ELR (cell line): ENCODE measurements at places on chromosomes 5 and 9.
A peak's percentile ranks its signal among the peaks of the same experiment; 100 is the strongest.

DNA sequence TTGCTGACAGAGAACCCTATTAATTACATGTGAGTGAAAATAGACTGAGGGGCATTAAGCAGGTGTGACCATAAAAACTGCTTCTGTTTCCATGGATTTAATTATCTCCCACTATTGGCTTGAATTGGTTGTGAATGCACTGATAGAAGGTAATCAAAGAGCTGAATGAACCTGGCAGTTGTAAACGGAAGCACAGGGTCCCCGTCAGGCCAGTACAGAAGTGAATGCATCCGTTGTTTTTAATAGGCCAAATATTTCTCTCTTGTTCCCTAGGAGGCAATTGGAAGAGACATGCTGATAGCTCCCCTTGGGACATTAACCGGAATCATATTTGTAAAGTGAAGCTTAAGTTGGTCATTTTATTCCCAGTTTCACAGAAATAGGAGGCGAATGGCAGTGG lies 147.0 kb downstream of the CAVIN4 start:
- no peak for DNase-seq

DNA sequence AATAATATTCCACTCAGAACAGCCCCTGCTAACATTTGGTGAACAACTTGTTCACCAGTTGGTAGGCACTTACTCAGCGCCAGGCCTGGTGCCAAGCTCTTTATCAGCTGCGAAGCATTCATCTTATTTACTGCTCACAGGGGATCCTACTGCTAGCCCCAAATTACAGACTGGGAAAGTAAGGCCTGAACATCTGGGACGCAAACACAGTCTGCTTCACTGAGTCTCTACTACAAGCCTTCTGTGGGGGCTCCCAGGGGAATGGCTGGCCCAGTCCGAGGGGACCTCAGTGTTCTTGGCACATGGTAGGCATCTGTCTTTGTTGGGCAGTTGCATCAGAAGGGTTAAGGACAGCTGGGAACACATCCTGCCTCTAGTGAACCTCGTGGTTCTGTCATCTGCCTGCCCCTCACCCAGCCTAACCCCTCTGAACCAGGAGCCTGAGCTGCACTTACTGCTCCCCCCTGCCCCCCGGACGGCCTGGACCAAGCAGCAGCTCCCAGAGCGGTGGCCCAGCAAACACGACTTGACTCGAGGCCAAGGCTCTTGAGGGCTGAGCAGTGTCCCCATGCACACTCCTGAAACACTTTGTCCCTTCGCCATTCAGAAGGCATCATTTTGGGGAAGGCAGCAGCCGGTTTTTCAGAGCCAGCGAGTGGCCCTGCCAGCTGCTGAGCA lies at the start of gene PHYHD1:
TSS of gene PHYHD1 (plus strand) at position 602 of the 678 bp plus-strand sequence. CDS start 1,342 bp downstream, outside the sequence.
- peak; percentile 75 for DNase-seq

- DNase-seq = no peak
Measured at GRCh38 chr5:11037941-11038340, 276.9 kb upstream of the DAP start.

DNA sequence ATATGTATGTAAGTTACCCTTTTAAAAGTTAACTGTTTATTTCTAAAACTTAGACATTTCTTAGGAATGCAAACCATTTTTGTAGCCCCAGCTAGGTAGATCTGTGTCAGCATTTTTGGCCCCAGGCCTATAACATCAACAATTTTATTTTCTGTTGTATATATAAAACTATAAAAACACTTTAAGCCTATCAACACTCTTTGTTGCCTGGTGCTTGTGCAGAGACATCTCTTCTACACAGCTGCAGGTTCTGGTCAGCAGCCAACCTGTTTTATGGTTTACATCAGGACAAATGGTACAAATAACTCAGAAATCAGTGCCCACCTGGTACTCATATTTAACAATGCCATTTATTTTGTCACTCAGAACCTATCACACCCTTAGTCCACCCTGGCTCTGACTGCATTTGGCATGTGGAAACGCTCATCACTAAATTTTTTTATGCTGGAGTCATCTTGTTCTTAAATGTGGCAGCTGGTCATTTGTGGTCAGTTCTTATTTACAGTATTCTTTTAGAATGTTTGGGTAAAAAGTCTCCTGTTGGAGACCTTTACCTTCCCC lies 173.4 kb downstream of the DNAH5 start:
- peak; percentile 53 for DNase-seq

GRCh38 chr5:23389291-23390101 lies 117.9 kb upstream of the PRDM9 start:
- DNase-seq = no peak

- DNase-seq = no peak
Measured at GRCh38 chr9:113155911-113156588, 5.2 kb downstream of the SLC31A2 start.

GRCh38 chr5:142939006-142939405 lies 168.8 kb downstream of the ARHGAP26 start:
- no peak for DNase-seq

GRCh38 chr5:3535414-3536211 lies 60.0 kb upstream of the IRX1 start:
- DNase-seq = no peak

DNA sequence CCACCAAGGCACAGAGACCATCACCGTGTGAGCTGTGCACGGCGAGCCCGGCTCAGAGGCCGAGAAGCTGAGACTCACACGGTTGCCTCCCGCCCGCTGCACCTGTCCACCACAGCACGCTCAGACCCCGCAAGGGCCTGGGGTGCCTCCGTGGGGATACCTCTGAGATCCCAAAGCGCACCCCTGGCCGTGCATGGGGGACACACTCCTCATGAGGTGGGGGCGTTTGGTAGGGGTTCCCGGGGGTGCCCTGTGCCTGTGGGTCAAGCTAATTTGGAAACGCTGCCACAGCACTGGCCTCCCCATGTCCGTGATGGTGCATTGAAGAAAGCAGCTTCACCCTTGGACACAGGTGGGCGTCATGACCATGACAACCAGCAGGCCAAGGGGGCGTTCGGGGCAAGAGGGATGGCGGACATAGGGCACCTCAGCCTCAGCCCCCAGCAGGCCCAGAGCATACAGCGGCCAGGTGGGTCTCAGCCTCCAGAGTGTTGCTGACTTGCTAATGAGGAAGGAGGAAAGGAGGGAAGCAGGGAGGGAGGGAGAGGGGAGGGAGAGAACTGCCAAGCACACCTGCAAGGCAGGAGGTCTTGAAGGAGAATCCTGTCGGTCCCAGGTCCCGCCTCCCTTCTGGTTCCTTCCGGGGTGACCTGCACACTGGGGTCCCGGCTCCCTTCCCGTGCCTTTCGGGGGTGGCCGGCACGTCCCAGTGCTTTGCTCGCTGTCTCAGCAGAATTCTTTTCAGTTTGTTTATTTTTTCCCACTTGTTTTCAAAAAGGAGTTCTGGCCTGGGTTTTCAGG lies 34.7 kb downstream of the GLT6D1 start:
- DNase-seq = no peak

DNA sequence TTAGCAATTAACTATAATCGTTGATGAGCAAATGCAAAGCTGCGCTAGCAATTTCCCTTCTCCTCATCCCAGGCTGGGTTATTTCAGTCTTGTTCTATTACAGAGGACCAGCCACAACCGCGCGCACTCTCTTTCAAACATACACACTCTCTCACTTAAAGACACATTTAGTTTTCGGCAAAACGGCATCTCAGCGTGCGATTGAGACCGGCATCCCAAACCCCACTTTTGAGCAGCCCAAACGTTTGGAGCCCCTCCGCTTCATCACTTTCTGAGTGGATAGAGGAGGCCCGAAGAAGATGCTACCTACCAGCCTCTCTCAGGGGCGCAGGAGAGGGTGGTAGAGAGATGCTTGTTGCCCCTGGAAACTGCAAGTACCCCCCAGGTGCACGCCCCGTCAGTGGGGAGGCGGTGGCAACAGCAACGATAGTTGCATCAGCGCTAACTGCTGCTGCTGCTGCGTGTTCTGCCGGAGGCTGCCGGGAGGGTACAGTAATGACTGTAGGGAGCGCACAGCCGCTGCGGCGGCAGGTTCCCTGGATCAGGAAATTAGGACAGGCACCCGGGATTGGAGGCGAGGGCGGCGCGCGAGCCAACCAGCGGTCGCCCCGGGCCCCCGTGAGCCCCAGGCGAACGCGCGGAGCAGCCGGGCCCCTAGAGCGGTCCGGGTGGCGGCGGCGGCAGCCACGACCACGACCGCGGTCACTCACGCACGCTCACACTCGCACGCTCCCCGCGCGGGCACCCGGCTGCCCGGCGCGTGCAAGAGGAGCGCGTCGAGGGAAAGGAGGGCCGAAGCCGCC lies 467 bp upstream of the VLDLR start:
- DNase-seq = peak; percentile 89

DNA sequence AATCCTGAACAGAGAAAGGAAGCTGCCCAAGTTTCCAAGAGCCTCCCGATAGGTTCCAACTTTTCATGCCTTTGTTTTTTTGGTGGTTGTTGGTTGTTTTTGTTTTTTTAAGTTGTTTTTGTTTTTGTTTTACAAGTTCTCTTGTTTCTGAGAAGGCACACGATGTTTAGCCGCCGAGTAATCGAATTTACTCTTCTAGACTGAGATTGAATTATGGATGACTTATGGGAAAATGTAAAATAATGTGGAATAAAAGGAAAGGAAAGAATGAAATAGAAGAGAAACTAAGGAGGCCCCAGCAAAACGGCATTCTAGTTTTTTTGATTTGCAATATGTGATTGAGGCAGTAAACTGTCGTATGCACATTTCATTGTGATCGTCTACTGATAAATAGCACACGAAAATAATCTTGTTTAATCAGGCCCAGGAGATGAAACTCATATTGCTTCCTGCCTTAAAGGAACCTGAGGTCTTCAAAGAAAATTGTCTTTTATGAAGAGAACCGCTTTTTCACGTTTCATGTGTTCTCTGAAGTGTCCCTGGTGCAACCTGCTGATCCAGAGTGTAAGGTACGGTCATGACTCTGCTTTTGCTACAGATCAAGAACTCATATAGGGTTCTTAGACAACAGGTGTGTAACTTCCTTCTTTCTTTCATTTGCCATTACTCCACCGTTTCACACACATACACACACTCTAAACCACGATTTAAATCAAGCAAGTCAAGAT lies 1.3 kb upstream of the GNAQ start:
- DNase-seq = no peak

DNA sequence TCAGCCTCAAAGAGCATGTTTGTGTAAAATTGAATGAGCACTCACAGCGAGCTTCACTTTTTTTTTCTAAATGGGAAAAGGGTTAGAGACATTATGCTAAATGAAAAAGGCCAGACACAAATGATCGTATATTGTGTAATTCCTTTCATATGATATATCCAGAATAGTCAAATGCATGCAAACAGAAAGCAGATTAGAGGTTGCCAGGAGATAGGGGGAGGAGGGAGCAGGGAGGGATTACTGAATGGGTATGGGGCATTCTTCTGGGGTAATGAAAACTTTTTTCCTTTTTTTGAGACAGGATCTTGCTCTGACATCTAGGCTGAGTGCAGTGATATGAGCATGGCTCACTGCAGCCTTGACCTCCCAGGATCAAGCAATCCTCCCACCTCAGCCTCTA lies 47.1 kb downstream of the DMAC1 start:
- DNase-seq = no peak

- no peak for DNase-seq
Measured at GRCh38 chr5:119291877-119292276, 63.9 kb upstream of the TNFAIP8 start.

DNA sequence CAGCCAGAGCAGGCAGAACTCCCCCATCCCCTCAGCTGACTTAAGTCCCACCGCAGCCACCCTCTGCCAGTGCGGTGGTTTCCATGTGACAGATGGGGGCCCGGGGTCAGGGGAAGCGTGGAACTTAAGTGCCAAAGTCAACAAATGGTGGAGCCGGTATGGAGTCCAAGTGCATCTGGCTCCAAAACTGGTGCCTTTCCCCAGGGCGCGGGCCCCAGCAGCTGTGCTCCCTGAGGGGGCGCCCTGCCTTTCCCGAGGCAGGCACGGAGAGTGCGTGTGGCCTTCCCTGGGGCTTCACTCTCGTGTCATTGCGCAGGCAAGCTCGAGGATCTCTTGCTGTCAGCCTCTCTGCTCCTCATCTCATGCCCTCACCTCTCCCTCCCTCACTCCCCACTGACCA lies 33.8 kb downstream of the SLC46A2 start:
- no peak for DNase-seq

- peak; percentile 18 for DNase-seq
Measured at GRCh38 chr5:64505769-64506566, at the start of gene RGS7BP. RGS7BP (plus strand) TSS chr5:64506015; CDS start chr5:64506625, 610 bp downstream.

DNA sequence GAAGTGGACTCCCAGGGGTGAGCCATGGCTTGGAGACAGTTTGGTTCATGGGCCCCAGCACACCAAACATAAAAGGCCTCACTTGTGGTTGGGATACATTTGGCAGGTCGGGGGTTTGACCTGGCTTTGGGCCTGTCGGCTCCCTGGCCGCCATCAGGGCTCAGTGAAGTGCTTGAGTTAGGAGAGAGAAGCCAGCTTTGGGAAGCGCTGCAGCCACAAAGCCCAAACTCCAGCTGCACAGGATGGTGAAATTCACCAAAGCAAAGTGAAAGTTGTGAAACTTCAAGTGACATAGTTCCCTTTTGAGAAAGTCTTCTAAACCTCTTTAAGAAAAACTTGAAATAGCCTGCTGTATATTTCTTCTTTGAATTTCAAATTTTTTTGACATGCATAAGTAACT lies 27.5 kb downstream of the SLC46A2 start:
- no peak for DNase-seq

GRCh38 chr5:112570708-112571444 lies 151.8 kb upstream of the EPB41L4A start:
- no peak for DNase-seq

- DNase-seq = peak; percentile 65
Measured at GRCh38 chr5:92019376-92019990, 636.4 kb upstream of the ARRDC3 start.

GRCh38 chr5:104347119-104347708 lies 784.6 kb upstream of the NUDT12 start:
- peak; percentile 52 for DNase-seq

DNA sequence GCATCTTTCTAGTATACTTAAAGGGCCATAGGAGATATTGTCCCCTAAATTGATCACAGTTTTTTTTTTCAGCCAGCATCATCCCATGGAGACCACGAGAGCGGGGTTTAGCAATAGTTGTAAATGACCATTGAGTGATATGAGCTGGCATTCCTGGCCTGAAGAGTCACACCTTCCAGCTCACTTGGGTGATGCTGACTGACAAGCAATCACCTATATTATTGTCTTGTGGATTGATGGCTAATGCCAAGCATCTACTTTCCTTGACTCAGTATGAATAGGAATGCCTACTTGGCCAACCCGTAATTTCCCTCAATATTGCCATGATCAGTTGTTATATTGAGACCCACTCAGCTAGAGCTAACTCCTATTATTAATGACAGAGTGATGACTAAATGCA lies 70.5 kb downstream of the ADAMTSL1 start:
- peak; percentile 80 for DNase-seq

- no peak for DNase-seq
Measured at GRCh38 chr9:77949751-77950436, 81.7 kb downstream of the GNAQ start.

- DNase-seq = no peak
Measured at GRCh38 chr5:10577371-10578292, 13.8 kb downstream of the ANKRD33B start.

GRCh38 chr5:136033848-136034247 lies 5.1 kb downstream of the TGFBI start:
- DNase-seq = no peak

GRCh38 chr5:66909364-66909763 lies 287.2 kb downstream of the CD180 start:
- no peak for DNase-seq

GRCh38 chr5:124736805-124737188 lies 9.6 kb downstream of the ZNF608 start:
- no peak for DNase-seq

GRCh38 chr5:137218471-137218870 lies 280.7 kb downstream of the SPOCK1 start:
- DNase-seq = peak; percentile 57
